ENCODE measurements at places on chromosomes 12 and 14.

DNA sequence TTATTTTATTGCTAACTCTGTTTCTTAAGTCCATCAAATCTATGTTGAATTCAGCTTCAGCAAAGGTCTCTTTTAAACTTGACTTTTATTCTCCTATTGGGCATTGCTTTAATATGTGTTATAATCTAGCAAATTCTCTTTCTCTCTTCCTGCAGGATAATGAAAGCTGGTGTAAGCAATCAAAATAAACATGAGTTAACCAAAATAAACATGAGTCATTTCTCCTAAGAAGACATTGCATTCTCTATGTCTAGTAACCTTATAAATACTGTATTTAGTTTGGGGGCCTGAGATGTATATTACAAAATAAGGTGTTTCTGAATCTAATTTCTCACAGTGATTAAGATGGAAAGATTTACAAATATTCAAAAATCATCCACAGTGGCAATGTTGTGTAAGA is 739.1 kb upstream of the ATXN7L3B start:
- no peak for DNase-seq

DNA sequence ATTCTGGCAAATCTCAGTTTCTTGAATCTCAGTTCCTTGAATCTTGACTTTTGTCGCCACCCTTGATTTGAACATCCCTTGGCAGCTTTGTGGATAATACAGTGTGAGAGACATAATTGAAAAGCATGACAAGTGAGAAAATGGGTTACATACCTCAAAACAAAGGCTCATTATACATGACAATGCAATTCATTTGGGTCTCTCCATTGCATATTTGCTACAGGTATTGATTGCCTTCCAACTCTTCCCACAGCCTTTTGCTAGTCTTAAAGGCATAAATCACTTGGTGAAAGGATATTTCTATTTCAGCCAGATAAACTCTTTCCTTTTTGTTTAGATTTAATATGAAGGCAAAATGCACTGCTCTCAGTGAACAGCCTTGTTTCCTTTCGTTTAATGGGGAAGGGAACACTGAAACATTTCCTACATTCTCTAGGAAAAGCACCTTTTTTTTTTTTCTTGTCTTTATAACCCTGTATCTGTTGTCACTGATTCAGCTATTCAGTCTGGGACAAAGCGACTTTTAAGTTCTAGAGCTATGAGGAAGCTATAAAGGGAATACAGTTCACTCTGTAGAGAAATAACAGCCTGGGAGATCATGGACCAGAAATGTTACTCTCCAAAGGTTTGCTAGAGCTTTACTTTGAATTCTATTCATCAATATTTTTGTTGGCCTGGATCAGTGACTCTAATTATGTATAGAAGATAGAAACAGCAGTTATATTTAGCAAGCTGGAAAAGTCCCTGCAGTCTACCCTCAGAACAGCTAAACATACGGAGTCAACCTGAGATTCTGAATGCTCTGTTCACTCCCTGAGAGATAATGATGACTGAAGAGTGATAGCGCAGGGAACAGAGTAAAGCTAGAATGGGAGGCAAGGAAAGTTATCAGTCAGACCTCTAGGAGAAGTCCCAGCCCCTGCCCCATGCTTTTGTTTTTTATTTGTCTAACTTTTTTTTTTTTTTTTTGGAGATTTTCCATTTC is 311.4 kb downstream of the RGS6 start:
- no peak for DNase-seq

DNA sequence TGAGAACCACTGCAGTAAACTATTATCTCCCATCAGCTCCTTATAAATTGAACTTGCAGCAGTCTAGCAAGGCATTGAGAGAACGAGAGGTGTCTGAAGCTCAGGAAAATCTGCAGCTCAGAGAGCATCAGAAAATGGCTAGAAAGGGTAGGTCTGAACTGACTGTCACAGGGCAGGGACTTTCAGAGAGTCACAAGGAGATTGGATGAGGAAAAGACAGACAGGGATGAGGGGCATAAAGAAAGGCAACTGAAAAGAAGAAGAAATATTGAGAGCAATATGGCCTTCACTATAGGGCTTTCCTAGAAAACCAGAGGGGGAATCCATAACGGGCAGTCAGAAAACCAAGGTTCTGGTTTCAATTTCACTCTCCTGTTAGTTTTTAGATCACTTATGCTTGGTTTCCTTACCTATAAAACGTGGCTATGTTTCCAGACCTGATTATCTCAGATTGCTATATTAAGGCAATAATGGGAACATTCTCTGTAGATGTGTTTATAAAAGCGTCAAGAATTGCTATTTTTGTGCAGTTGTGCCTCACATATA is 40.9 kb downstream of the PDE6H start:
- DNase-seq: no peak

DNA sequence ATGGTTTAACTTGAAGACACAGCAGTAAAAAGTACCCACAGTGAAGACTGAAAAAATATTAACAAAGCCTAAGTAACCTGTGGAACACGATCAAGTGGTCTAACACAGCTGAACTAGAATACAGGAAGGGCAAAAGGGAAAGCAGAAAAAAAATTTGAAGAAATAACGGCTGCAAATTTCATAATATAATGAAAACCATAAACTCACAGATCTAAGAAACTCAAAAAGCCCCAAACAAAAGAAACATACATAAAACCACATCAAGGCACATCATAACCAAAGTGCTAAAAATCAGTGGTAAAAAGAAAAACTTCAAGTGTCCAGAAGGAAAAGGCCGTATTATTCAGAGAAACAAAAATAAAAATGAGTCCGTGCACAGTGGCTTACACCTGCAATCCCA is 30.9 kb downstream of the SPPL3 start:
- DNase-seq: no peak

DNA sequence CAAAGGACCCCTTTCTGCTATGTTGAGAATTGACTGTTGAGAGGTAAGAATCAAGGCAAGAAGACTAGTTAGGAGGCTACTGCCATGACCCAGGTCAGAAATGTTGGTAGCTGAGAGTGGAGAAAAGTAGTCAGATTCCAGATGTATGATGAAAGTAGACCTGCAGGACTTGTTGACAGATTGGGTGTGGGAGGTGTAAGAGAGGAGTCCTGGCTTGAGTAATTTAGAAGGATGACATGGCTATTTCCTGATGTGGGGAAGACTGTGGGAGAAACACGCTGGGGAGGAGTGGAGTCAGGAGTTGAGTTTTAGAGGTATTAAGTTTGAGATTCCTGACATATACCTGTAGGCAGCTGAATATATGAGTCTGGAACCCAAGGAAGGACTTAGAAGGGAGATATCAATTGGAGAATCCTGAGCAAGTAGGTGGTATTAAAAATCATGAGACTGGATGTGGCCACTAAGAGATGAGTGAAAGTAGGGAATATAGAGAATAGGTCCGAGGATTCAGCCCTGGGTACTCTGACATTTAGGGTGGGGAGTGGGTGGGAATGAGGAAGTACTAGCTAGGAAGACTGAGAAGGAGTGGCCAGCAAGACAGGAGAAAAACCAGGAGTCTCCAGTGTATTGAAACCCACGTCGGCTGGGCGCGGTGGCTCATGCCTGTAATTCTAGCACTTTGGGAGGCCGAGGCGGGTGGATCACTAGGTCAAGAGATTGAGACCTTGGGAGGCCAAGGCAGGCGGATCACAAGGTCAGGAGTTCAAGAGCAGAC is 12.6 kb upstream of the DDX47 start:
- no peak for DNase-seq

DNA sequence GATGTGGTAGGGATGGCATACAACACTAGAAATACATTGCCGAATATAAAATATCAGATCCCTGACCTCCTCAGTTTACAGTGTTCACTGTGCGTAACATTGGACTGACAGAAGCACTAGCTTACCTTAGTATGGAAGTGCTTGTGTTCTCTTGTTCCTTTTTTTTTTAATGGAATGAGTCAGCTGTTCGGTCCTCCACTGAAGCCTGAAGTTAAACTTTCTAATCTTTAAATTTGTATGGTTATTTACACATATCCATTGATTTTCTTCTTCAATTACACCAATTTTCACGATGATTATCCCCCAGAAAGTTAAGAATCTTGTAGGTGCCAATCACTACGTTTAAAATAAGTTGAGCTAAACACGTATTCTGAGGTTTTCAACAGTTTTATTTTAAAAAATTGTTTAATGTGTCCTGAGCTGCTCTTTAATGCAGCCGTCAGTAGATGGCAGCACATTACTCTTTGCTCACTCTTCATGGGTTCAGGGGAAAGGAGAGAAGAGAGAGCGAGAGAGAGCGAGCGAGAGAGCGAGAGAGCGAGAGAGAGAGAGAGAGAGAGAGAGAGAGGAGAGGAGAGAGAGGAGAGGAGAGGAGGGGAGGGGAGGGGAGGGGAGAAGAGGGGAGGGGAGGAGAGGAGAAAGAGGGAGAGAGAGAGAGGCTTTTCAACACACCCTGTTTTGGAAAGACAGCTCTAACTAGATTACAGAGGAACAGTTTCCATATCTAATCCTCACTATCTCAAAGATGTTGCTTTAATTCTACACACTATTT is 134.7 kb upstream of the SCAF11 start:
- DNase-seq: peak; percentile 36

GRCh38 chr14:95313707-95314106 is 6.0 kb downstream of the CLMN start:
- no peak for DNase-seq

DNA sequence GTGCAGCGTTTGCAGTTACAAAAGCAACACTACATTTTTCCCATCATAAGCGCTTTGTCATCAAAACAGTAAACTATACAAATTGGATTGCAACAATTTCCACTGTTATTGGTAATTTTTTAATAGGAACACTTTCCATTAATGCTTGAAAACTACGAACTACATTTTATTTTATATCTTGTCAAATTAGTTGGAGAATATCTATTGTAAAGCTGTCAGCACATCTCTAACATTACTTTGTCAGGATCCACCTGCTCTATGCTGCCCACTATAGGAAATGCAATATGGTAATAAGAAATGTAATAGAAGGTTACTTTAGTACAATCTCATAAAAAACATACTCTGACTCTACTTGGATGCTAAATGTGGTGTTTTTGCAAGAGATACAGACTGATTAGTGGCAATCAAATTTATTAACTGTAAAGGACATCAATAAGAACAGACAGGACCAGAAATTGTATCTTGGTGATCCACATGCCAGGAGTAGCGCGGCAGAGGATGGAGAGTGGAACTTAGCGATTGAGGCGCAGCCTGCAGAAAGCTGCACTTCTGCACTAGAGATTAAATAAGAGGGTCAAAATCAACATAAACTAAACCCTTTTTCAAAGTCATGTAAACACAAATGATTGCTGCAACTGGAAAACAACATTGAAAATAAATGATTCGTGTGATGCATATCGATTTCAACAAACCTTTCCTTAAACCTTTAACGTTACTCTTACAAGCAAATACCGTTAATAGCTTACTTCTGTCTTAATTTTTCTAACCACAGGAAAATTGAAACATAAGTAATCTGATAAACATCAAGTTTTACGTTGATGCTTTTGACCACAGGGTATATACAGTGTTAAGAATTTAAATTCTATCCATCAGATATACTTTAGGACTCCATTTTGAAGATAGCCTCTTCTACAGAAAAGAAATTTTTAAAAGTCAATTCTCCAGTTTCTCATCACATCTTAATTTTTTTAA is 3.6 kb upstream of the ARID2 start:
- peak; percentile 26 for DNase-seq

DNA sequence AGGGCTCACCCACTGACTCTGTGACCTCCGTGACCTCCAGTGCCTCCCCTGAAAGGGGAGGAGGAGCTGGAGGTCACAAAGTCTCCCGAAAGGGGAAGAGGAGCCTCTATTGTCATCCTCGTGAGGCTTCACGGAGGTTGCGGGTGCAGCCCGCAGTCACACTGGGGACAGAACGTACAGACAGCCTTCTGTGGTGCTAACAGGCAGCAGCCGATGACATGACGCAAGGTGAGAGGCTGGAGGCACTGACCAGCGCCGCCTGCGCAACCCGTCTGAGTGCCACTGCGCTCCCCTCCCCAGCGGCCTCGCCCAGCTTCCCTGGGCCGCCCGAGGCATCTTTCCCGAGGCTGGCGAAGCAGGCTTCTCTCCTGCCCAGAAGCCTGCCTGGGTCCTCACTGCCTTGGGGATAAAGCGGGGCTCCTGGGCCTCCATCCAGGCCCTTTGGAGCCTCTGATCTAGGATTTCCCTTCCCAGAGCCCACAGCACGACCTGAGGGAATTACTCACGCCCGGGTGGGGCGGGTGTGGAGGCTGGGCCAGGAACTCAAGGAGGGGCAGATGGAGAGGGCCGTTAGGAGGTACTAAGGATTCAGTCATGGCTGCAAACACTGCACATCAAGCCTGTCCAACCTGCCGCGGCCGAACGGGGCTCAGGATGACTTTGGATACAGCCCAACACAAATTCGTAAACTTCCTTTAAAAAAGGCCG is 12.3 kb upstream of the LBHD2 start:
- DNase-seq: no peak

GRCh38 chr12:47818467-47819137 is 1.1 kb downstream of the HDAC7 start:
- no peak for DNase-seq

DNA sequence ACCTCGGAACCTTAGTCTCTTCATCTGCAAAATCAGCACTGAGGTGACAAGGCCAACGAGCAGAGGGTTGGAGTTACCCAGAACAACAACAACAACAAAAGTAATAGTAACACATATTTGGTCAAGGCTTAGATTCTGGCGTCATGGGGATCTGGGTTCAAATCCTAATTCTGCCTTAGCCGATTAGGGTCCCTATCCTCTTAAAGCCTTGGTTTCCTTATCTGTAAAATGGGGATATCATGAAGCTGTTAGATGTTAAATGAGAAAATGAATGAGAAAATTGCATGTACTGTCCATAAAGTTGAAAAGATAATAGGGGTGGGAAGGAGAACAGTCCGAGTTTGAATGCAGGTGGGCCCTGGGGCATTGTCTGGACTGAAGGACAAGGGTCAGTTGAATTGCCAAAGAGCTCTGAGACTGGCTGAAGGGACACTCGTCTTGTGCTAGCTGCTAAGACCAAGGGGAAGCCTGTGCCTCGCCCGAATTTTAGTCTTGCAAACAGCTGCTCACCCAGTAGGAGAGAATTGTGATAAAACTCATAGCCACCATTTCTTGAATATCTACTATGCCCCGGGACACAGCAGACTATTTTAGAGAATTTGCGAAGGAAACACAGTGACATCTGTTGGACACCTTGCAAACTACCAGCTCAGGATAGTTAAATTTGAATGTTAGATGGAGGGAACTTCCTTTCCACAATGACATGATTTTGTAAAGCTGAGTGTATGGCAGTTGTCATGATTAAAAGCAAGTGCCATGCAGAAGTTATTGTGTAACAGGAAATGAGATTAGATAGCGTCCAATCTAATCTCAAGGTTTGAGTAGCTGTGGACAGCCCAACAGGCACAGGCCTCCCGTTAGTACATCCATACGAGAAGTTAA is 6.8 kb upstream of the HNF1A start:
- DNase-seq: no peak

DNA sequence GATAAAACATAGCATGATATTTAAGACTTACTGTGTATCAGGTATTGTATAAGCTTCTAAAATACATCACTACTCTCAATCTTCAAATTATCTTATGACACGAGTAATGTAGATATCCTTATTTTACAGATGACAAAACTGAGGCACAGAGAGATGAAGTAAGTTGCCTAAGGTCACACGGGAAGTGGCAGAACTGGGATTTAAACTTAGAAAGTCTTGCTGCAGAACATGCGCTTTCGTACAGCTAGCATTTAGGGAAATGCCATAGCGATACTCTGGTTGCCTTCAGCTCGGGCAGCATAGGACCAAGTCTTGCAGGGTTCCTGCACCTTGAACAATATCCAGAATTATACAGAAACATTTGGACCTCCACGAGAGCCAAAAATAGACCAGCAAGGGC is 162.4 kb downstream of the BRMS1L start:
- no peak for DNase-seq
